ENCODE measurements at places on chromosomes 7 and 10. TPM values are rescaled to one million over a fixed set of nuclear protein-coding genes. Genes with fewer than 3 reads are reported as not detected.

GRCh38 chr10:101061624-101062231 lies at the start of gene KAZALD1:
Gene KAZALD1, plus strand, starts transcription at chr10:101061989. Its CDS starts 604 bp downstream, at chr10:101062593.
- DNase-seq = peak; percentile 92

GRCh38 chr7:80825499-80825898 lies 93.4 kb downstream of the SEMA3C start:
- DNase-seq = no peak

- DNase-seq = no peak
These were observed 59.9 kb upstream of the HBP1 start for GRCh38 chr7:107108793-107109371.

DNA sequence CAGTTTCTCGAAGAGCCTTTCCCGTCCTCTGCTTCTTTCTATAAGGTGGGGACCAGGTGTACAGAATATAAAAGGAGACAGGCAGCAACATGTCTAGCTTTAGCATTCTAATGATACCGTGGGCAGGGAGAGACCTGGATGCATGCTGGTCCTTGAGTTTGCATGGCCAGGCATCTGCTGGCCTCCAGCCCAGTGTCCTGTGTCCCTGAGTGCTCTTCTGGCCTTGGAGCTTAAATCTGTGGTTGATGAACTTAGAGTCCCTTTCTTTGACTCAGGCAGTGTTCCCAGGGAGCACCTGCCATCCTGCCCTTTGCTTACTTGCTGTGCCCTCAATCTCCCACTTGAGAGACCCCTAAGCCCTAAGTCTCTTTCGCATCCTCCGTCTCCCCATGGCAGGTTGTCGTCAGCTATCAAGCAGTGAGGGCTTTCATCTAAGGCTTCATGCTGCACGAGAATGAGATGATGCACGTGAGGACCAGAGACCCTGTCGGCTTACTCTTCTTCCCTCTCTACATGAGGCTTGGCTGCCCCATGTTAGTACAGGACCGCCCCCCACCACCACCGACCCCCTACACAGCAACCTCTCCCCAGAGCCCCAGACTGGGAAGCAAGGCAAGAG lies 313.4 kb upstream of the C7orf33 start:
- no peak for DNase-seq

GRCh38 chr7:30555525-30555924 lies 39.2 kb upstream of the GARS1 start:
- no peak for DNase-seq

DNA sequence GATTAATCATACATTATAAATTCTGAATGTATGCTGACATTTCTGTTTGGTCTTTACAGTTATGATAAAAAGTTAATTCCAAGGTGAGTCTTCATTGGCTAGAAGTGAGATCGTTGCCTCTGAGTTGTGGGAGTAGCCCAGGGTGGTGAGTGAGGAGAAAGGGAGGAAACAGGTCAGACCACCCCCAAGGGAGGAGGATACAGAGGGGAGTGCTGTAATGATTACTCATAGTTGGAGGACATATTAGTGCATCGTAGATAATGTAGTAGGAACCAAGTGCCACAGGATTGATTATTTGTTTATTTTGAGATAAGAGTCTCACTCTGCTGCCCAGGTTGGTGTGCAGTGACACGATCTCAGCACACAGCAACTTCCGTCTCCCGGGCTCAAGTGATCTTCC lies 672.2 kb downstream of the INHBA start:
- no peak for DNase-seq

- DNase-seq = no peak
These were observed 120.5 kb upstream of the KLF14 start for GRCh38 chr7:130854481-130854880.

GRCh38 chr7:2271273-2272026 lies 29.4 kb downstream of the NUDT1 start:
- no peak for DNase-seq

- no peak for DNase-seq
These were observed 2.8 kb upstream of the SLC29A3 start for GRCh38 chr10:71316056-71316785.

CALML3 gene
- total RNA-seq = not detected

PHYHIPL gene
- total RNA-seq = not detected

CLEC2L gene
- total RNA-seq = not detected

SNCG gene
- total RNA-seq = not detected

GJD4 gene
- not detected for total RNA-seq

BMS1 gene
- total RNA-seq = 9.7 TPM

CABCOCO1 gene
- not detected for total RNA-seq

LEP gene
- not detected for total RNA-seq

All from Karpas-422 (cell line).